CD4-positive, alpha-beta memory T cell (primary cell): ENCODE measurements at places on chromosomes 5 and 9. TPM values are rescaled to one million over a fixed set of nuclear protein-coding genes. Genes with fewer than 3 reads are reported as not detected.

GRCh38 chr9:92775466-92775865, 10.8 kb upstream of the BICD2 start:
- DNase-seq = no peak

GRCh38 chr9:110426052-110426709, 88.5 kb upstream of the TXNDC8 start:
- DNase-seq = no peak

DNA sequence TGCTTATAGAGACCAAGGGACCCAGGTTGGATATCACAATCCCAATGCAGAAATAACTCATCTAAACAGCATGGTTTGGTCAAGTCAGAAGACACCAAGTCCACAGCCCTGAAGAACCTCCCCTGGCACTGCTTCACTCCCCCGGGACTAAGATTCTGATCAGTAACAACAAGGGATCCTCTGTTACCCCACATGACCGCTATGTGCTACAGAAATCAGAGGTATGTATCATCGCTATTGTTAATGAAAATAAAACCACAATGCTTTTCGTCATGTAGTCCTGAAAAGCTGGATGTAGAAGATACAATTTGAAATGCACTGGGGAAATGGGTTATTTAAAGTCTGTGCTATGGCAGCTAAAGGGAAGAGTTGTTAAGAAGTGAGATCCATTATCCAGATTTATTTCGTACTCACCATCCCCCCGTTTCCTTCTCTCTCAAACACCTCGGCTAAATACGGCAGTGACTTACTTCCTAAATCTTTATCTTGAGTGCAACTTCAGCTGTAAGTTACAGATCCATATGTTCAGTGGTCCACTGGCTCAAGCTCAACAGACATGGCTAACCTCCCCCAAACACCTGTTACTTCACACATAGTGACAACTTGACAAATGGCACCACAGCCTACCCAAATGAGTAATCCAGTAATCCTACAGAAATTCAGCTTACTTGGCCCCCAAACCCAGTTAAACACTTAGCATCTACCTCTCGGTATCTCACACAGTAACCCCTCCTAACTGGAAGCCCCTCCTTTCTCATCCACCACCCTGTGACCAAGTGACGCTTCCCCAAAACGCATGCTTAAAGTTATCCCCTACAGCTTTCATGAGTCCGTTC, 129.2 kb downstream of the MYO10 start:
- no peak for DNase-seq

DNA sequence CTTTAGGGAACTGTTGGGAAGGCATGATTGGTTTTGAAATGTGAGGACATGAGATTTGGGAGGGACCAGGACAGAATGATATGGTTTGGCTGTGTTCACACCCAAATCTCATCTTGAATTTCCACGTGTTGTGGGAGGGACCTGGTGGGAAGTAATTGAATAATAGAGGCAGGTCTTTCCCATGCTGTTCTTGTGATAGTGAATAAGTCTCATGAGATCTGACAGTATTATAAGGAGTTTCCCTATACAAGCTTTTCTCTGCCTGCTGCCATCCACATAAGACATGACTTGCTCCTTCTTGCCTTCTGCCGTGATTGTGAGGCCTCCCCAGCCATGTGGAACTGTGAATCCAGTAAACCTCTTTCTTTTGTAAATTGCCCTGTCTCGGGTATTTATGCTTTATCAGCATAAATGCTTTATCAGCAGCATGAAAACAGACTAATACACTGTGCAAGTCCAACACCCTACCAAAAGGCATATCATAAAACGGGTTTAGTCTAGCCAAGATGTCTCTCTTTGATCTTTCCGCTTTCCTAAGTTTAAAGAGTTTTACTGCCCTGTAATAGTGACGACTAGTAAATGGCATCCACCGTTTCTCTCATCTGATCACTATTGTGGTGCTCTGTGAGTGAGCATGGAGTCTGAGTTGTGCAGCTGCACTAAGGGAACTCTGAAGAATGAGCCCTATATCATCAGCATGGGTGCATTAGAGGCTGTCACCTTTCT, 12.9 kb upstream of the ZNF782 start:
- DNase-seq = no peak

DNA sequence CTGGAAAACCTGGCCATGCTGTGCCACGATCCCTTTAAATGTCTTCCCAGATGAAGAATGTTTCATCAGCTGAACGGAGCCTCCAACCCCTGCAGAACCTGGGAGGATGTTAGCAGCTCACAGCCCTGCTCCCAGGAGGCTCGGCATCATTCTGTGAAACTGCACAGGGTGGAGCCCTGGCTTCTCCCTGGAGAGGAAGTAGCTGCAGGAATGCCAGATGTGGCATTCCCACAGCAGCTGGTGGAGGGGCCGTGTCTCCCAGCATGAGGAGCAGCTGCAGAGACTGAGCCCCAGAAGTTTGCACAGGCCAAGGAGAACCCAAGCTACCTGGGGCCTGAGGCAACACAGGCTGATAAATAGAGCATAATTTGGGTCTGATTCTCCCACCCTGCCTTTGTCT, 165.8 kb upstream of the MAP3K1 start:
- DNase-seq = no peak

Gene BAAT
- polyA plus RNA-seq = 0.08 TPM
